ENCODE measurements at places on chromosomes 1 and 21. TPM values are rescaled to one million over a fixed set of nuclear protein-coding genes. Genes with fewer than 3 reads are reported as not detected.

CLDN14 gene
- total RNA-seq = not detected

TRIM63 gene
- total RNA-seq = not detected

FCRL1 gene
- 90.6 TPM for total RNA-seq

CRP gene
- total RNA-seq = not detected

RAB3B gene
- 0.11 TPM for total RNA-seq

CCDC28B gene
- total RNA-seq = 5.1 TPM

ERI3 gene
- 28.9 TPM for total RNA-seq

CLCA1 gene
- total RNA-seq = not detected

CCDC190 gene
- not detected for total RNA-seq

CD53 gene
- 380 TPM for total RNA-seq

CYP4B1 gene
- 0.46 TPM for total RNA-seq

CELA2A gene
- total RNA-seq = not detected

STRIP1 gene
- total RNA-seq = 59.6 TPM

Measured in spleen (tissue), 13 donors.